ENCODE measurements at places on chromosomes 2 and 18.

DNA sequence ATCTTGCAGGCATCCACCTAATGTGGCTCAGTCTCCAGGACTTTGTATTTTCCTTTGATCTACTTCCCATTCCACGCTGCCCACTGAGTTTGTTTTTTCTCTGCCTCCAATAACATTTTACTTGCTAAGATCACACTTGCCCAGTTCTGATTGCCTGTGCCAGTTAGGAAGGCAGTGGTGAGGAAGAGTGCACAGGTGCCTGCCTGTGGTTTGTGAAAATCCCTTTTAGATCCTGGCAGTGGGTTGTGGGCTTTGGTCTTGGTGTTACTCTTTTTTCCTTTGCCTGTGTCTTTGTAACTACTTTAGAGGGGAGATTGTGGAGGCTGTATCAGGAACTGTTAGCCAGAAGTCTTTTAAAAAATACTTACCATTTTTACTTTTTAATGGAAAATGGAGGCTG is 36.9 kb upstream of the KCNG2 start:
- no peak for DNase-seq

- no peak for DNase-seq
These were observed 93.3 kb upstream of the PPP1CB start for GRCh38 chr2:28658369-28658768.

GRCh38 chr2:216031960-216032689 is 18.8 kb upstream of the MREG start:
- DNase-seq = no peak

DNA sequence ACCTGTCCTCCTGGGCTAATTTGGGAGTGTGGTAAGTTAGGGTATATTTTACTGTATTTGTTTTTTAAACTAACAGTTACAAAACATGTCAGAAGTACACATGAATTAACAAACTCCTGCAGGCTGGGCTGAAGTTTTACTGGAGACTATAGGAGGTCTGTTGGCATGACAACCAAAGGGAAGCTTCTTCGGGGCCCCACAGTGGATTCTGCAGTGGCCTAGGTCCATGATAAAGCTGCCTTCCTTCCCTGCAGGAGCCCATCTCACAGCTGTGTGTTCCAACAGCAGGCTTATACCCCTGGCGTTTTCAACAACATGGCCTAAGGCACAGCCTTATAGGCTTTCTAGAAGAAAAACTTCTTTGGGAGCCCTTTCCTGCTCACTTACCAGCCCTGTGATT is 128.0 kb upstream of the SETBP1 start:
- DNase-seq = no peak

DNA sequence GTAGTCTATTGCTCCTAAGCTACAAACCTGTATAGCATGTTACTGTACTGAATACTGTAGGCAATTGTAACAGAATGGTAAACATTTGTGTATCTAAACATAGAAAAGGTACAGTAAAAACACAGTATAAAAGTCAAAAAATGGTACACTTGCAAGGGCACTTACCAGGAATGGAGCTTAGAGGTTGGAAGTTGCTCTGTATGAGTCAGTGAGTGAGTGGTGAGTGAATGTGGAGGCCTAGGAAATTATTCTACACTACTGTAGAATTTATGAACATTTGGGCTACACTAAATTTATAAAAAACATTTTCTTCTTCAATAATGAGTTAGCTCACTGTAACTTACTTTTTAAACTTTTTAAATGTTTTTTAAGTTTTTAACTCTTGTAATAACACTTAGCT is 19.0 kb downstream of the NABP1 start:
- no peak for DNase-seq

GRCh38 chr2:46336283-46336959 is 39.2 kb downstream of the EPAS1 start:
- DNase-seq = no peak

DNA sequence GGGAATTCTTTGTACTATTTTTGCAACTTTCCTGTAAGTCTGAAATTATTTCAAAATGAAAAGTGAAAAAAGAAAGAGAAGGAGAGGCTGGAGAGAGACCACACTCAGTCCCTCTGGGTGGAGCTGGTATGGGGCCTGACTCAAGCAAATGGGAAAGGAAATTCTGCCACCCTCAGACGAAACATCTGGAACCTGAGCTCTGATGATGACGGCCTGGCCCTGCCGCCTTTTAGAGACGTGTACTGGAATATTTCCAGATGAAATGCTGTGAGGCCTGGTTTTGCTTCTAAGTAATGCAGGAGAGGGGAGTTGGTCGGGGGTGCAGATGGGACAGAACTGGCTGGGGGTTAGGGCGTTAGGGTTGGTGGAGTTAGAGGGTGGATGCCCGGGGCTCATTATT is 57.4 kb upstream of the GLI2 start:
- DNase-seq = no peak

- no peak for DNase-seq
These were observed 699.6 kb downstream of the NYAP2 start for GRCh38 chr2:226098861-226099745.

GRCh38 chr2:219250049-219250781 is 2.8 kb upstream of the TUBA4B start:
- no peak for DNase-seq

DNA sequence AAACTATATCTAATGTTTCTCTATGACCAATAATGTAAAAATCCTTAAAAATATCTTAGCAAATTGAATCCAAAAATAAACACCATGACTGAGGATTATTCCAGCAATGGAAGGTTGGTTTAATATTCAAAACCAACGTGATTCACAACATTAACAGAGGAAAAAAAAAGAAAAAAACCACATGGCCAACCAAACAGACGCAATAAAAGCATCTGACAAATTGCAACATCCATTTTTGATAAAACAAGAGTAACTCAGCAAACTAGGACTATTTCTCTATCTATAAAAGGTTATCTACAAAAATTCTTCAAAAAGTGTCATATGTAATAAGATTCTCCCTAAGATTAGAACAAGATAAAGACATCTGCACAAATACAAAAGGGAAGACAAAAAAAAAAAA is 28.9 kb downstream of the PPP3R1 start:
- DNase-seq = no peak

GRCh38 chr2:43631618-43632317 is 5.3 kb upstream of the PLEKHH2 start:
- DNase-seq = no peak

- DNase-seq = no peak
These were observed 125.0 kb upstream of the WDSUB1 start for GRCh38 chr2:159411460-159411859.

GRCh38 chr2:425947-426346 is 138.1 kb upstream of the ALKAL2 start:
- DNase-seq = no peak

DNA sequence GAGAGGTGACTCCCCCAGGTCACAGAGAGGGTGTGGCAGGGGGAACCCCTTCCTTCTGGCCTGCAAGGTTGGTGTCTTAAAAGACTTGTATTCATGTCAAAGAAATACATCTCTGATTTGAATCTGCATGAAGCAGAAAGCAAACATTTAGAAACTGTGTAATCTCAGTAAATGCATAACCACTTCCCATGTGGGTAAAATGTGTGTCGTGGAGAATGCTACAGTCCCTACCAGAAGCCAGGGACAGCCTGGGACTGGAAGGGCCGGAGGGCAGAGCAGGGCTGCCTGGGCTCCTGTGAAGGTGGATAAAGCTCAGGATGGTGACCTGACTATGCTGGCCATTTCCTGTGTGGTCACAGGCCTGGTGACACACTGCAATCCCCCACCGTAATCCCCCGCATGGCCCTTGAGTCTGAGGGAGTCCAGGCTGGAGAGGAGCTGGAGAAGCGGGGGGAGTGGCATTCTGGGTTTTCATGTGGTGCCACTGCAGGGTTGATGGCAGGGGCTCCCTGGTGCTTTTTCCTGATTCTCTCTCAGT is 102.2 kb downstream of the LRRC30 start:
- DNase-seq = no peak

DNA sequence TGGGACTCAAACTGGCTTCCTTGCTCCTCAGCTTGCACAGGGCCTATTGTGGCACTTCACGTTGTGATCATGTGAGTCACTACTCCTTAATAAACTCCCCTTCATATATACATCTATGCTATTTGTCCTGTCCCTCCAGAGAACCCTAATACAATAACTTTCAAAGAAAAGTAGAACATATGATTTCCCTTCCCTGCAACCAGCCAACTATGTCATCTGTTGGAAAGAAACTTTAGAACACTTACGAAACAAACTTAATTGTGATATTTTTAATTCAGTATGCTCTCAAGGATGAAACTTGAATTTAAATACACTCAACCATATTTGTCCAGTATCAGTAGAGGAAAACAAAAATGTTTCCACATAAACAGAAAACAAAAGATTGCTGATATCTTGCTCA is 84.4 kb downstream of the DYM start:
- no peak for DNase-seq

DNA sequence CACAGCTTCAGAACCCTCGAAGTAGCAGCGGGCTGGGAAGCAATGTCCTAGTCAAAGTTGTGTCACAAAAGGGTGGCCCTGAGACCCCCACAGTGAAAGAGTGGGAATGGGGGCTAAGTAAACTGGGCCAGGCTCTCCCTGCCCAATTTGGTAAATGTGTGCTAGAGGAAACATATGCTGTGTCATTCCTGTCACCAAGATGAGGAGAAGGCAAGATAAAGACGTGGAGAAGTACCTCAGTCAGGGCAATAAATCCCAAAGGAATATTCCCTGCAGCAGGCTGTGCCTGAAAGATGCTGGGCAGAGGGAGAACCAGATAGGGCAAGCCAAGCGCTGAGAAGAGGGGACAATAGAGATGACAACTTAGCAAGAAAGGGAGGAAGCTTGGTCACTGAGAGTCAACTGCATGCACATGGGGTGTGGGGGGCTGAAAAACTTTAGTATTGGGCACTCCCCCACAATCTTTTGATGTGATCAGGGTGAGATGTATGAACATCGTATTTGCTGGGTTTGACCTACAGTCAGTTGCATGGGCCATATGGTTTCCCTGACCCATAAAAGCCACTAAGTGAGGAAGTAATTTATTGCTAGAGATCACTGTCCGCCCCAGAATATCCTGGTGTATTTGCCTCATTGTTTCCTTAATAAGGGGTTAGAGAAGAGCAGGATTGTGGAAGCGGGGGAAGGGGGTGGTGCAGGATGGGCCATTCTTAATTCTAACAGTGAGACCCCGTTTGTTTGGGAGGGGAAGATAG is 49.9 kb upstream of the CXCR4 start:
- no peak for DNase-seq

DNA sequence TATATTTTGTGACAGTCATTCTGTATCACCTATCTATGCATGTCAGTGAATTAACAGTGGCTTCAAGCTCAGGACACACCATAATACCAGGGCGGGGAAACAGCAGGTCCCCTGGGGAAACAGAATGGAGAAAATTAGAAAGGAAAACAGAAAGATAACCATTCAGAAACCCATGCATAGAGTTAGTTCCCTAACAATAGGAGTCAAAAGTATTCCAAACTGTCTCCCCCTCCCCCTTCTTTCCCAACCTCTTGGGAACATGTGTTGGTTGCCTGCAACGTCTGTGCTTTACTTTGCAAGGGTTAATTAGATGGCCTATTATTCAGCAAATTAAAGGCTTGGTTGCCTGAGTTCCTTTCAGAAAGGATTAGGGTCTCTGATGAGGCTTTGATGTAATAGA is 176.4 kb downstream of the MYO3B start:
- DNase-seq = no peak

DNA sequence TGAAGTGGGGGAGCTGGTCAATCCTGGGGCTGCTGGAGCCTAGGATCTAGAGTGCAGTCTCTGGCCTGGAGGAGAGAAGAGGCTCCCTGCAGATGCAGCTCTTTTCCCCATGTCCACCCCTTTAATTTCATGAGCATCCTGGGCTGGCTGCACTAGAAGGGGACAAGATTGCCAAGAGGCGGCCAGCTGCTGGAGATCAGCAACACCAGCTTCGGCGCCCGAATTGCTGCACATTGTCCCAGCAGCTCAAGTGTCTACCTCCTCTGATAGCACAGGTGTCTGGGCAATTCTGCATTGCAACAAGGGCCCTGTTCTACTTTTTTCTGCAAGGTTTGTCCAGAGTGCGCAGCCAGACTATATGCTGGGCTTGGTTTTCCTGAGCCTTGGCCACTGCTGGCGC is 125.7 kb downstream of the AGAP1 start:
- DNase-seq = no peak

GRCh38 chr2:218569661-218570500 is 1.2 kb downstream of the CNOT9 start:
- no peak for DNase-seq

- no peak for DNase-seq
These were observed 743 bp downstream of the HADHA start for GRCh38 chr2:26243470-26244308.

DNA sequence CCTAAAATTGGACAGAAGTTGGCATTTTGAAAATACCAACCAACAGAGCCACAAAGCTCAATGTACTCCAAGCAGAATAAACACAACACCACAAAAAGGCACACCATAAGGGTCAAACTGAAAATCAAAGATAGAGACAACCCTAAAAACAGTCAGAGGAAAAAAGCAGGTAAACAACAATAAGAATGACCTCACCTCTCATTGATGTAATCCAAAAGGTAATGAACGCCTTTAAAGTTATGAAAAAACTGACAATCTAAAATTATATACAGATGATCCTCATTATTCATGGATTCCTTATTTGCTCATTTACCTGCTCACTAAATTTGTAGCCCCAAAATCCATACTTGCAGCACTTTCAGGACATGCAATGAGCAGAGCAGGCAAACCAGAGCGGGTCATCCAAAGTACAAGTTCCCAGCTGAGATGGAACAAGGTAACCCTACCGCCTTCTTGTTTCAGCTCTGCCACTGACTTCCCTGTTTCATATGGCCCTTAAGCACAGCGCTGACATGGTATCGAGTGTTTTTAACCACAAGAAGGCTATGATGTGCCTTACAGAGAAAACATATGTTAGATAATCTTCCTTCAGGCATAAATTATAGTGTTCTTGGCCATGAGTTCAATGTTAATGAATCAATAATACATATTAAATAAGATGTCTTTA is 17.0 kb downstream of the RTN4 start:
- no peak for DNase-seq

- DNase-seq = no peak
These were observed 70.1 kb downstream of the QPCT start for GRCh38 chr2:37414470-37414949.

- no peak for DNase-seq
These were observed 54.5 kb downstream of the USP37 start for GRCh38 chr2:218513676-218514075.

GRCh38 chr18:61967252-61967891 is 74.6 kb upstream of the RNF152 start:
- DNase-seq = no peak

- DNase-seq = no peak
These were observed 465.6 kb upstream of the POU3F3 start for GRCh38 chr2:104388296-104388695.

DNA sequence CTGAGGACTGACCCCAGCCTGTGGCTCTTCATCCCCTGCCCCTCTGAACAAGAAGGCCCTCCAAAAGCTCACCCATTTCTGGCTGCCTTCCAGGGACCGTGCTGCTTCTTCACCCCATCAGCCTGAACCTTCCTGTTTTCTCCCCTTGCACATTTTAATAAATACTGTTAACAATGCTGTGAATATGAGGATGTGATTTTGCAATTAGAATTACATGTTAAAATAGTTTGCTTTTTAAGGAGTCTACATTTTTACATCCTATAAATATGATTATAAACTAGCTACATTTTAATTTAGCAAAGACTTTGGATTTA is 4.0 kb downstream of the SNTG2 start:
- DNase-seq = no peak
